KBM-7 (cell line): ENCODE measurements at places on chromosomes 6 and 20.

- no peak for DNase-seq
Observed at GRCh38 chr6:33198853-33199436, 1.5 kb downstream of the RXRB start.

GRCh38 chr6:42405021-42405420 is 46.7 kb downstream of the TRERF1 start:
- no peak for DNase-seq

DNA sequence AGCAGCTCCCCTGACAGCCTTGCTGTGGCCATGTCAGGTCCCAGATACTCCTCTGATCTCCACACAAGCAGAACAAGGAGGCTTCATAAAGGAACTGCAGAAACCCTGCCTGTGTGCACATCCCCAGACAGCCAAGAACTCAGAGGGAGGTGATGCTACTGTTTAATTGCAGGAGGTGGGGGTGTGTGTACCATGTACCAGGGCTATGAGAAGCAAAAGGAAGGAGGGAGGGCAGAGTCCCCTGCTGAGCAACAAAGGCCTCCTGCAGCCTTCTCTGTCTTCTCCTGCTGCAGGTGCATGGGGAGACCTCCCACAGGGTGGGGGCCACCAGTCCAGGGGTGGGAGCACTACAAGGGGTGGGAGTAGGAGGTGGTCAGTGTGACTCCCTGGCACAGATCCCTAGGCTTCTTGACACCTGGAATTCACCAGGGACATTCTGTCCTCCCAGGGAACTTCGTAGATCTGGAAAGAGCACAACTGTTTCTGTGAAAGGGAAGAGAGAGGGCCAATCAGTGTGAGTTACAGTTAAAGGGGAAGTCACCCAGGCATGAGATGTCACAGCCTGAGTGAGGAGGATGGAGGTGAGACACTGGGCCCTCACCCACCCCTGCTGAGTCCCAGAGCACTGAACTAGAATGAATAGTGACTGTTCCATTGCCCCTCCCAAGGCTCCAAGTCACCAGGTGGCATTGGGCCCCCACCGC is 2.8 kb downstream of the CST2 start:
- DNase-seq: no peak

DNA sequence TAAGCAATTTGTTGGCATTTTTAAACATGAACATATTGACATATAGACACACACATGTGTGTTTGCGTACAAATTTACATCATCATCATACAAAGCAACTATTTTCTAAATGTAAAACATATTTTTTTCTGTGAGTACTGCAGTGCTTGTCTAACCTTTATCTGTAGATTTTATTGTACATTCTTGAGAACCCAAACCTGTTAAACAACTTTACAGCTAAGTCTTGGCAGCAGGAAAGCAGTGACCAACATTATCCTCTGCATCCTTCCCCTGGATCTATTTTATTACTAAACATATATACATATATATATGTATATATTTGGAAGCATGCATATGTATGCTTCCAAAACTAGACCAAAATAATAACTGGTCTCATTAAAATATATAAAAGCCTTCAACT is 10.4 kb upstream of the PLCB1 start:
- DNase-seq: no peak

- DNase-seq: peak; percentile 11
Observed at GRCh38 chr6:84568971-84569370, 195.4 kb downstream of the TBX18 start.

DNA sequence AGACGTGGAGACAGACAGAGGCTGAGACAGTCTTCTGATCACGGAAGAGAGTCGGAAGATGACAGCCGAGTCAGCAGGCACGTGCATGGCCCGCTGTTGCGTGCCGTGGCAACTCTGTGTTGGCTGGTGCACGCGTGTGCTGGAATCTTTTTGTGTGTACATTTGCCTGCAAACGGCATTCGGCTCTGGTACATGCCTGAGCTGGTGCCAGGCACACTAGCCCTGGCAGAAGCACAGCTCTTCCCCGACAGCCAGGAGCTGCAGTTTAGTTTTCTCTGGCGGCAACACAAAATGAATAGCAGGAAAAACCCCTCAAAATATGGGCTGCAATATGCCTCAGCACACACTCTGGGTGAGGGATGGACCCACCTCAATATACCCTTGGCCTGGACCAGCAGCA is 769 bp upstream of the PDYN start:
- DNase-seq: no peak

- no peak for DNase-seq
Observed at GRCh38 chr6:86477500-86478148, 459.7 kb upstream of the HTR1E start.

DNA sequence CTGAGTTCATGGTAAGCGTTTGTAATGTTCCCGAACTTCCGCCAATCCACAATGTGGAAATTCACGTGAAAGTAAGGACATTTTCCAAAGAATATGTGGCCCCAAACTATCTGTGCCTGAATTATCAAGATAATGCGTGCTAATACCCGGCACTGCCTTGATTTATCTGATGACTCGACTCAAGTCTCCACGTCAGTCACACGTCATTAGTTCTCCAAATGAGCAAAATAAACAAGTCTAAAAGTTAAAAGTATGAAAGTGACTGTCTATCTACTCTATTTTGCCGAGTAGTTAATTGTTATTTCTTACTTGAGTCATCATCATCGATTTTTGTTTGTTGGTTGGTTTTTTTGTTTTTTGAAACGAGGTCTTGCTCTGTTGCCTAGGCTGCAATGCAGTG is 21.7 kb upstream of the FOXC1 start:
- no peak for DNase-seq

DNA sequence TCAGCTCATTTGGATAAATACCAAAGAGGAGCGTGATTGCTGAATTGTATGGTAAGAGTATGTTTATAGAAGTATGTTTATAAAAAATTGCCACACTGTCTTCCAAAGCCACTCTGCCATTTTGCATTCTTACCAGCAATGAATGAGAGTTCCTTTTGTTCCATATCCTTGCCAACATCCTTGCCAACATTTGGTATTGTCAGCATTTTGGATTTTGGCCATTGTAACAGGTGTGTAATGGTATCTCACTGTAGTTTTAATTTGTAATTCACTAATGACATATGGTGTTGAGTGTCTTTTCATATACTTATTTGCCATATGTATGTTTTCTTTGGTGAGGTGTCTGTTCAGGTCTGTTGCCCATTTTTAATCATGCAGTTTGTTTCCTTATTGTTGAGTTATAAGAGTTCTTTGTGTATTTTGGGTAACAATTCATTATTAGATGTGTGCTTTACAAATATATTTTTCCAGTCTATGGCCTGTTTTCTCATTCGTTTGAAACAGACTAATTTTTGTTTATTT is 520.2 kb upstream of the SOX4 start:
- DNase-seq: no peak
